ENCODE measurements at places on chromosomes 6 and 20.

DNA sequence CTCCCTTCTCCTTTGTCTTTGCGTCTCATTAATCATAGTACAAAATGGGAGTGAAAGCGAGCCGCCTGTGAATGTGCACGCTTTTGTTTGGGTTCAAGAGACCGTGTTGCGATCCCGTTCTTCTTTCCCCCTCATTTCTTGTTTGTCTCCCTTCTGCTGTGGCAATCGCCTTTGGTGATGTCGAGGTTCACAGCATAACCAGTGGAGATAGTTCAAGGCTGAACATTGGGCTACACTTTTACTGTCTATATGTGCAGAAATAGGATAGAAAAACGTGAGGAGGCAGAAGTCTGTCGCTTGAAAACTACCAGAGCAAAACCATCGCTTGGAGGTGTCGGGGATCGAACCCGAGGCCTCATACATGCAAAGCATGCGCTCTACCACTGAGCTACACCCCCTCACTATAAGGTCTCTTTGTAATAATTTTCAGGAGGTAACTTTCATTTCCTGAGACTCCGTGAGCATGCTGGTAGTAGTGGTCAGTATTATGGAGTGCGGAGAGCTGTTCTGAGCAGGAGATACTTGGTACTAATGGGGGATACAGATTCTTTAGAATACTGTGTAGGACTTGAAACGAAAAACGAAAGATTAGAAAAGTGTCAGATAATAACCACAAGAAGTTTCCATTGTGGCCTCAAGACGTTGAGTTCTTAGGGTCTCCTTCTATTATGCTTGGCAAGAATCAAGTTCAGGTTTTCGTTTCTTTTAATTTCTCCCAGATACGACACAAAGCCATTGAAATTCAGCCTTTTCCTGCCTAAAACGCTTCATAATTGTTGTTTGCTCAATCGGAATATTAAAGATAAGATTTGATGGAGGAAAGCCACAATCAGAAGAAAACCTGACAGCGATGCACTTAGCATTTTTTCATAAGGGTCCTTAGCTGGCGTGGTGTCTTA, 106.6 kb downstream of the TRIM27 start:
- no peak for DNase-seq

- DNase-seq, result no peak
These were observed 143.1 kb upstream of the INSM1 start for GRCh38 chr20:20224806-20225205.

GRCh38 chr20:17643531-17644188, 38.4 kb downstream of the RRBP1 start:
- no peak for DNase-seq

- DNase-seq, result no peak
These were observed 209.0 kb upstream of the PRSS16 start for GRCh38 chr6:27038498-27038897.

- DNase-seq, result no peak
These were observed 666.0 kb downstream of the PHF3 start for GRCh38 chr6:64301307-64302236.

GRCh38 chr6:17352302-17352701, 41.1 kb upstream of the CAP2 start:
- DNase-seq, result no peak

- no peak for DNase-seq
These were observed 388.2 kb downstream of the SYNE1 start for GRCh38 chr6:152248980-152249379.

- DNase-seq, result no peak
These were observed 6.2 kb downstream of the CSTL1 start for GRCh38 chr20:23445596-23446217.

DNA sequence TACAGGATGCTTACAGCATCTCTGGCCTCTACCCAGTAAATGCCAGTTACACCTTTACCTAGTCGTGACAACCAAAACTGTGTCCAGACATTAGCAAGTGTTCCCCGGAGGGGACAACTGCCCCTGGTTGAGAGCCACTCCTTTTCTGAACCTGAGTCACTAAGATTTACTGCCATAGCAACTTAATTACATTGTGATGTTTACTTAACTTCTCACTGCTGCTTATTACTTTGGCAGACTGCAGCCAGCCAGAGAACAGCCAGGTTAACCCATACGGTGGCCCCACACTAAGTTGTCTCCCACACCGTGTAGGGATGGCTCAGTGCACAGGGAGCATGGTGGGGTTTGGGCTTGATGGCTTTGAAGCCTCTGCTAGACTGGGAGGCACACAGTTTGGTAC, 204.7 kb upstream of the SULF2 start:
- DNase-seq, result no peak

GRCh38 chr6:54192993-54193392, 81.8 kb downstream of the MLIP start:
- no peak for DNase-seq

- no peak for DNase-seq
These were observed 252.7 kb downstream of the TAF4 start for GRCh38 chr20:61812845-61813485.

- no peak for DNase-seq
These were observed 350.0 kb downstream of the QKI start for GRCh38 chr6:163764565-163764964.

- no peak for DNase-seq
These were observed 64.6 kb upstream of the PIM1 start for GRCh38 chr6:37105148-37106050.

DNA sequence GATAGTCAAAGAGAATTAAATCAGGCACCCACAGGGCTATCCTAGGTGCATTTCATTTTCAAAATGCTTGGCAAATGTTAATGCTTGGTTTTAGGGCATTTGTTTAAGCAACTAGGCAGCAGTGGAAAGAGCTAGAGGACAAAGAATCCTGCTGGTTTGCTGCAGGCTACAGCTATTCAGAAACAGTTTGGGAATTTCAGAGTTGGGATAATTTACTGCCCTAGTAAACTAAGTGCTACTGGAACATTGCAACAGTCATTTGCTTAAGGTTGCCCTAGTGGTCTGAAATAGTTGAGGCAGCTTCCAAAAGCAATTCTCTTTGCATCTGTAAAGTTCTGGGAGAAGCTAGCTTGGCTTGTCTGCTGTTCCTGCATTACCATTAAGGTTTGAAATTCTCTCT, 312.7 kb downstream of the LAMA2 start:
- DNase-seq, result no peak

GRCh38 chr20:43721097-43721428, 5.7 kb downstream of the GTSF1L start:
- DNase-seq, result no peak

GRCh38 chr20:11808841-11809240, 108.9 kb upstream of the BTBD3 start:
- no peak for DNase-seq

DNA sequence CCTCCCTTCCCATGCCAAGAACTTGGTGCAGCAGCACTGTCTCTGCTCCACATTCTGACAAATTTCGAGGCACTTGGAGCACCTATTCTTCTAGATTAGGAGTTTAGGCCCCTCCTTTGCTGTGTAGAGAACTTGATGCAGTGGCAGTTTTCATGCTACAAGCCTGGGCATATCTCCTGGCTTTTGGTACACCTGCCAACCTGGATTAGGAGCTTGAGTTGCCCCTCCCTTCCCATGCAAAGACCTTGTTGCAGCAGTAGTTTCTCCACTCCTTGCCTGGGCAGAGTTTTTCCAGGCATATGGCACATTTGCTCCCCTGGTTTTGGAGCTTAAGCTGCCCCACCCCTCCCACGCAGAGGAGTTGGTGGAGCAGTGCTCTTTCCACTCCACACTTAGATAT, 956.1 kb downstream of the EYS start:
- DNase-seq, result no peak

DNA sequence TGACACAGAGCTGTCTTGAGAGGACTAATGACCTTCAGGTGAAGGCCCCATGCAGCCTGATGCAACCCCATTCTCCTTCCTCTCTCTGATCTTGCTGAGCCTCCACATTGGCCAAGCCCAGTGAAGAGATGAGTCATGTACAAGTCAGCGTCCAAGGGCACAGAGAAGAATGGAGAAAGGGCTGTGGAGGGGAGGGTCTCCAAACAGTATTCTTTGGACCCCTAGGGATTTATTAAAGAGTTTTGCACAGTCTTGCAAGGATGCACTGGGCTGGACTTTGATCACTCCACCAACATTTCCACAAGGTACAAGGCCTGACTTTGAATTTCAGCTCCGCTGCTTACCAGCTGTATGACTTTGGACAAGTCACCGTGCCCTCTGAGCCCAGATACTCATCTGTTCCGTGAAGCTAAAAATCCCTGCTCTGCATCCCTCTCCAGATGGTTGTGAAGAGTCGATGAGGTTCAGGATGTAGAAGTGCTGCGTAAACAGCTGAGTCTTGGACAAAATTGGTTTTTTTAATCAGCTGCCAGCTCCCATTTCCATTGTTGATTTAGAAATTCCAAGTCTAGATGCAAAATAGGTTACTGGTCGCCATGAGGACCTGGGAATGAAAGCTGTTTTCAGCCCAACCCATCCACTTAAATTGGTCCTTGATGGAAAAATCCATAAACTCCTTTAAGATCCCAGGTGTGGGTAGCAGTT, 14.1 kb upstream of the KCNG1 start:
- no peak for DNase-seq

GRCh38 chr6:137000825-137001224, 43.9 kb downstream of the IL20RA start:
- DNase-seq, result no peak

GRCh38 chr20:50055524-50056083, 57.3 kb downstream of the UBE2V1 start:
- DNase-seq, result no peak

- no peak for DNase-seq
These were observed 26.0 kb upstream of the PLAGL1 start for GRCh38 chr6:144033816-144034735.

DNA sequence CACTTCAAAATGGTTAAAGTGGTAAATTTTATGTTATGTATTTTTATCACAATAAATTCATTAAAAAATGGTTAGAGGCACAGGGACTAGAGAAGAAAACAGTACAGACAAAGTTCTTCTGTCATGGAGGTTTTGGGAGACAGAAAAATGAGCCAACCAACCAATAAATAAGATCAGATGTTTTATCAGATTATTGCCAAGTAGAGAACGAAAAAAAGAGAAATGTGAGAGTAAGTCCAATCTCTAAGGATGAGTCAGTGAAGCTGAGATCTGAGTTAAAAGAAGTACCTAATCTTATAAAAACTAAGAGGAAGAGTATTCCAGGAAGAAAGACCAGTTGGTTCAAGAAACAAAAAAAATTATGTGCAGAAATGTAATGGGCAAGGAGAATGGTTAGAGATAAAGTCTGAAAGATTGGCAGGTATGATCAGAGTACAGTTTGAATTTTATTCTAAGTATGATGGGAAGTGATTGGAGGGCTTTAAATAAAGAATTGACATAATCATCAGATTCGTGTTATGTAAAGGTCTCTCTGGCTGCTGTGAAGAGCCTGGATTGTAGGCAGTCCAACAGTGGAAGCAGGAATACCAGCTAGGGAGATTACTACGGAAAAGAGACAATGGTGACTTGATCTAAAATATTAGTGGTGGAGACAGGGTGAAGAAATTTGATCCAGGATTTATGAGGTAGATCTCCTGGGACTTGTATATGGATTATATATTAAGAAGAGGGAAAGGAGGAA, 79.6 kb downstream of the RCAN2 start:
- DNase-seq, result no peak

GRCh38 chr6:90298459-90299053, 1.9 kb upstream of the BACH2 start:
- no peak for DNase-seq

GRCh38 chr6:56934876-56935275, 20.0 kb upstream of the BEND6 start:
- no peak for DNase-seq

DNA sequence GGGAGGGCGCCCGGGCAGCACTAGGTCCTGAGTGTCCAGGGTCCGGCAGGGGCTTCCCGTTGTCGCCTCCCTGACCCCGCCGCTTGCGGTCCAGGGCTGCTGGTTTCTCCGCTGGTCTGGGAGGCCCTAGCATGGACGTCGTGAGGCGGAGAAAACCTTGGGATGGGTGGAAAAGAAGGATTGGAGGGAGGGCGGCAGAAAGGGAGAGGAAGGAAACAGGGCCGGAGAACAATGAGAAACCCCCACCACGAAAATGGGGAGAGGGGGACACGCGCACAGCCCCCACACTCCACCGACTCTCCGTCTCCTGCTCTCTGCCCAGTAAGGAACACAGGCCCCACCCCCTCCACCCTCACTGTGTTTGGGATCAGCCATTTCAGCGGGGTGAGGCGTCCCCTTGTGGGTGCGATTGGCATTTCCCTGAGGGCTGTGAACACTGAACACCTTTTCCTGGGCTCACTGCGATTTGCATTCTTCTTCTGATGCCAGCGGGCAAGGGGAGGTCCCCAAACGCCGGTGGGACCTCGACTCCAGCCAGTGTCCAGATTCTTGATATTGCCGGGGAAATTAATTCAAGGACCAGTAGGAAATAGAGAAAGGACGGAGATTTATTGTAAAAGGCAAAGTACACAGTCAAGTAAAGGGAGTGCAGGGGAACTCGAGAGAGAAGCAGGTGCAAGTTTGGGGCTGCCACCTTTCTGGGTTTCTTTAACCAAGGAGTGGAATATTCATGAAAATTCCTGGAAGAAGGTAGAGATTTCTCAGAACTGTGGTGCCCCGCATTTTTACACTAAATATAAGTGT, 3.3 kb upstream of the RAET1G start:
- DNase-seq, result no peak

DNA sequence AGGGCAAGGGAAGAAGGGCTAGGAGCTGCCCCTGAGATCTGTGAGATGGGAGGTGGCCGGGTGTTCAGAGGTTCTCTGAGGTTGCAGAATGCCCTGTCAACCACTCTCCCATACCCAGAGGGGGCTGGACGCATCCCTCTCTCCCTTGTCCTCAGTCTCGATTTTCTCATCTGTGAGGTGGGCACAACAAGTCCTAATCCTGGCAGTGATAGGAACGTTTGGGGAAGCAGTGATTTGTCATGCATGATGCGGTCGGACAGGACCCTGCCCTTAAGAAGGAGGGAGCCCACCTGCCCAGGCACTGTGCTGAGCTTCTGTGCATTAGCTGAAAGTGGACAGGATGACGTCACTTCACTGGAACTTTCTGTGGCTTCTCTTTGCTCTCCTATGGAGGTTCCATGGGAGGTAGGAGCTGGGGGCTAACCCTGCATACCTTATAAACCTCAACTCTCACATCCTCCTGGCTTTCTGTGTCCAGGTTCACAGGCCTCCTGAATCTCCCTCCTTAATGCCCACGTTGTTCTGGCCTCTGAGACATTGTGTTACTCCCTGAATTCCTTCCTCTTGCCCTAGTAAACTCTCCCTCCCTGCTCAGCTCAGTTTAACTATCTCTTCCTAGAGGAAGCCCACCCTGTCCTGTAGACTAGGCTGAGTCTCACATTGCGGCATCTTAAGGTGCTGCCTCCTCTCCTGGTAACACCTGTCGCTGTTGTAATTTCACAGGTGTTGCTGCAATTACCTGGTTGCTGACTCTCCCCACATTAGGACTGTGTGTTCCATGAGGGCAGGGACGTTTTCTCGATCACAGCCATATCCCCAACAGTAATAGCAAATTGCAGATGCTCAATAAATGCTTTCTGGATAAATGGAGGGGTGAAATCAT, 30.1 kb upstream of the CSNK2A1 start:
- DNase-seq, result no peak

DNA sequence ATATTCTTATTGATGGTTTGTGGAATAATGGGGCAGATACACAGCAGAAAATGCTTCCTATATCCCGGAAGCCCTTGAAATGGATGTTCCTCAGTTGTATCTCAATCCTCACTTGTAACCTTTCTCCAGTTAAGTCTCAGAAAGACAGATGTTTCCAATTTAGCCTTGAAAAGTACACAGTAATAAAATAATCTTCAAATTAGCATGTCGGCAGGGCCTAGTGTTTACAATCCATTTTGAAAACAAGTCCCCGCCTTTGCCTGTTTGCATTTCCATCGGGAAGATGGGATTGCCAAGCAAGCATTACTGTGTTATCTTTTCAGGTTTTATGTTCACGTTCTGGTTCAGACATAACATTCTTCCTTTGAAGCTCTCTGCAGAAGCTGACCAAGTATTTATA, 41.5 kb downstream of the SNRNP48 start:
- DNase-seq, result no peak

All from cortex of kidney (tissue), 1 donor.